ENCODE measurements at places on chromosomes 11 and 22.

DNA sequence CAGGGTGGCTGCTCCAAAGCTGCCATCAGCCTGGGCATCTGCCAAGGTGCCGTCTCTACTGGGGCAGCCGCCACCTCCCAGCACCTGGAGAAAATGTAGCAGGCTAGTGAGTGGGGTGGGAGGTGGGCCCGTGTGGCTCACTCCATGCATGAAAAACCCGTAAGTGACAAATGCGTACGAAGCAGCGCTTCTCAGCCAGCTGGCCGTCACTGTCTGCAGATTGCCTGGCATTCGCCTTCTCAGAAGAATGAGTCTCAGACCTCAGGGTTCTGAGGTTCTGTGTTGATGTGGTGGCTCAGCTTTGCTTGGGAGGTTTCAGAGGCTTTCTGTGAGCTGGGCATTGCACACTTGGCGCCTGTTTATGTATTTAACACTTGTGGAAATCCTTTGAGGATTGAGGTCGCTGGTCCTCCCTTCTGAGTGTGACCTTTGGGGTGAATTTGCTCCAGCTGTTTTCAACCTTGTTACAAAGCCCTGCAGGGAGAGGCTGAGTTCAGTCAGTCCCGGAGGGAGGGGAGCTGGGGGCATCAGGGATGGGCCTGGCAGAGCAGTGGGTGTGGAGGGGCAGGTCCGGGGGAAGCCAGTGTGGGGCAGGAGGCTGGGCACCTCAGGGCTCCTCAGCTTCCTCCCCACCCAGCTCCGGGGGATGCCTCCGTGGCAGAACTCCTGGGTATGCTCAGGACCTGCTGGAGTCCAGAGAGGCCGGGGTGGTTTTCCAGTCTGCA lies 977.0 kb downstream of the TBC1D22A start:
- DNase-seq = no peak

DNA sequence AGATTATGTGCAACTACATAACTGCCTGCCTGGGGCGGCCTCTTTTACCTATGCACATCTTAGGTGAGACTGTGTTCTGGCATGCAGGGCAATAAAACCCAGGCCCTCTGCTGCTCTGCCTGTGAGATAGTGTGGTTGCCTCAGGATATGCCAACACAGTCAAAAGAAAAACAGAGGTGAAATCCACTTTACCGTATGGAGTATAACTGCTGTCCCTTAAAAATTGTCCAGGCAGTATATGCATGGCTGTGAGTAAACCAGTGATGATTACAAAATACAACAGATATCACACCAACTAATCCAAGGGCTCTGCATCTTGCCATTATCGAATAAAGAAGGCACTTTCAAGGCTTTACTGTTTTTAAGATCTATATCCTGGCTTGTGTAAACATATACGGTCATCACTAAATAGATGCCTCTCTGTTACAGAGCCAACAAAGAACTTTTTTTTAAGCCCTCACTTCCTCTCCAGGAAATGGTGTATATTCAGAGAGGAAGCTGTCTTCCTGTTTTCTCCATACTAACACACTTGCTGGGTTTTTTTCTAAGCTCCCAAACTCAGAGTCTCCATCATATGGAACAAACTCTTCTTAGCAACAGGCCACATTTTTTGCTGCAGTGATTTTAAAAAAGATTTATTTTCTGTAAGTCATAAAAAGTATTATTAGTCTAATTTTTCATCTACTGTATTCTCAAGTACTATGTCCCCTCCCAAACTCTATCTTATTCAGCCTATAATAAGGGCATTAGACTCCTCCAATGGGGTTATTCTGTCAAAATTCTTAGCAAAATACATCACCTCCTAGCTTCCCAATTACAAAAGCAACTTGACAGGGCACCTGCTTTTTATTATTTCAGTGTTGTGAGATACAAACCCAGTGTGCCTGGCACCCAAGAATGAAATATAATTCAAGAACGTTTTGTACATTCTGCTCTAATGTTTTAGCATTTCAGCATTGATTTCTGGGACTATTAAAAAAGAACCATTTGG lies 135.2 kb downstream of the MAML2 start:
- DNase-seq = no peak

DNA sequence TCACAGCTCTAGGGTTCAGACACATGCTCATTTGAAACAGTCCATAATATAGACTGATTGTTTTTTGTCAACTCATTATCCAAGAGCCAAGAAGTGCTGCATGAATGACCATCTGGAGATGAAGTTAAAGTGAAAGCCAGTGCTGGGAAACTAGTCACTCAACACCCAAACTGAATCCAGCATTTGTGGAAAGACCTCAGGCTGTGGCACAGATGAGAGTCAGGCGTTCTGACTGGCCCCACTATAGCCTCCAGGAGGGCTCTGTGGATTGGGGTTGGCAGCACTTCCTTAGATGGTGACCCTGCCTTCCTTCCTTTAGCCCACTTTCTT lies 2.1 kb downstream of the FEZ1 start:
- no peak for DNase-seq

DNA sequence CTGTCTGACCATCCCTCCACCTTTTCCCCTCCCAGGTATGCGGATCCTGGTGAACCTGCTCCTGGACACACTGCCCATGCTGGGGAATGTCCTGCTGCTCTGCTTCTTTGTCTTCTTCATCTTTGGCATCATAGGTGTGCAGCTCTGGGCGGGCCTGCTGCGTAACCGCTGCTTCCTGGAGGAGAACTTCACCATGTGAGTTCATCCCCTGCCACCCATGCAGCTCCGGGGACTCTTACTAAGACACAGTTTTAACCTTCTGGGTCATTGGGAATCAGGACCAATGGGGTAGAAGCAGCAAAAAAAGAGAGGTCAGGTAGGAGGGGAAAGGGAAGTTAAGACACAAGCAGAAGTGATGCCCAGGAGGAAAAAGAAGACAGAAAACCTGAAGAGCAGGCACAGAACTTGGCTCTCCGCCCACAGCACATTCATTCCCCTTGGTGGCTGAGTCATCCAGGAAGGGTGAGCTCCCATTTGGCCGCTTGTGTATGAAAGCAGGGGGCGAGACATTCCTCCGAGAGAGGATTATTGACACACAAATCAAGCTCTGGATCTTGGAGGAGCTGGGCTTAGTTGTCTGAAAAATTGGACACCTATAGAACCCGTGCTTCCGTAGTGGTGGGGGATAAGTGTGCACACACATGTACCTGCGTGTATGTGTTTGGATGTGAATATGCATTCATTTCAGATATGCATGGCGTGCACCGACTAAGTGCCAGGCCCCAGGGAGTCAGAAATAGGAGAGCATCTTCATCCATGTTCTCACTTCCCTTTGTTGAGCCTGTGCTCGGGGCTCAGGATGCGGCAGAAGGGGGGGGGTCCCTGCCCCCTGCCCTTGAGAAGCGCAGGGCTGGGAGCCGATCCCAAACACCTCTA lies 64.2 kb downstream of the CACNA1I start:
- peak; percentile 36 for DNase-seq

DNA sequence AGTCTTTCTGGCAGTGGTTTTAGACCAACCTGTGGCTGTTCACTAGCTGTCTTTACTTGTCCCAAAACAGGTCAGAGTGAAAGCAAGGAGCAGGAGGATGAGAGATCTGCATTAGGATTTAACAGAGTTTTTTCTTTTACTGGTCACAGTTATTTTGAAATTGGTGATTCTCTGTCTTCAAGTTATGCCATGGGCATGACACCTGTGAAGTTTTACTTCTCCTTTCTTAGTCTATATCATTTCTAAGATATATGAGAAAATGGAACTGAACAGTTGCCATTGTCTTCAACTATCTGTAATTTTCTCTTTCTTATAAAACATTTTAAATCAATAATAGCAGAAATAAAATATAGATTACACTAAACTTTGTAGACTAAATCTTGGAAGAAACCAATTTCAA lies 60.6 kb downstream of the TRPC6 start:
- DNase-seq = no peak

DNA sequence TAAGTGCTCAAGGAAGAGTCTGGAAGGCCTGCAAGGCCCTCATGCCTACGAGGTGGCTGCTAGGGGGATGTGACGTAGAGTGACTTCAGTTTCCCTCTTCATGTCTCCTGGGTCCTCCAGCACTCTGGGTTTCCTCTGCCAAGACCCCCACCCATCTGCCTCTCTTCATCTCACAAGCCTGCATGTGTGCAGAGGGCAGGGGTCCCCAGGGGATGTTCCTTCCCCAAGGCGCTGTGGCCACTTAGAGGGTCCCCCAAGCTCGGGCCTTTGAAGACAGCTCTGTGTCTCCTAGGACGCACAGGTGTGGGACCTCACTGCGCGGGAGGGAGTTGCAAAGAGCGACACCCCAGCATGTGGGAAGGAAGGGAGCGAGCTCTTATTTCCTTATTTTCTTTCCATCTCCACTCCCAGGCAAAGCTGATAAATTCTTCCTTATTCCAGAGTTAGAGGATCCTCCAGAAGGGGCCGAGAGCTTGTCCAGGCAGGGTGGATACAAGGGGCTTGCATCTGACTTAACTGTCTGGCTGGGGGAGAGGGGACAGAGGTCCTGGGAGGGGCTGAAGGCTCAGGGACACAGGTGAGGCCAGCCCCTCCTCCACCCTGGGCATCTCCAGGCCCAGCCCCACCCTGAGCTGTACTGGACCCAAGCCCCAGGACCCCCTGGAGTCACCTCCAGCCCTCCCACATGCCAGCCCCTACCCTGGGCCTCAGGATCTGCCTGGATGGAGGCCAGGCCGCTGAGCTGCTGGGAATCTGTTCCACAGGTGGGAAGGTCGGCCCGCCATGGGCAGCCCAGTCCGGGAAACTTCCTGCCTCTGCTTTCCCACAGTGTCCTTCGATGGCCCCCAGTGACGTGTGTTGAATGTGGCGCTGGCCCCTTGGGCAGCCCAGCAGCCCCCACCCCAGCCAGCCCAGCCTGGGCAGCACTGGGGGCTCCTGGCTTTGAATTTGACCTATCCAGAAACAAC lies 59.7 kb upstream of the KCNQ1OT1 start:
- DNase-seq = no peak

- DNase-seq = no peak
Measured at GRCh38 chr22:31193092-31193491, 19.0 kb upstream of the LIMK2 start.

DNA sequence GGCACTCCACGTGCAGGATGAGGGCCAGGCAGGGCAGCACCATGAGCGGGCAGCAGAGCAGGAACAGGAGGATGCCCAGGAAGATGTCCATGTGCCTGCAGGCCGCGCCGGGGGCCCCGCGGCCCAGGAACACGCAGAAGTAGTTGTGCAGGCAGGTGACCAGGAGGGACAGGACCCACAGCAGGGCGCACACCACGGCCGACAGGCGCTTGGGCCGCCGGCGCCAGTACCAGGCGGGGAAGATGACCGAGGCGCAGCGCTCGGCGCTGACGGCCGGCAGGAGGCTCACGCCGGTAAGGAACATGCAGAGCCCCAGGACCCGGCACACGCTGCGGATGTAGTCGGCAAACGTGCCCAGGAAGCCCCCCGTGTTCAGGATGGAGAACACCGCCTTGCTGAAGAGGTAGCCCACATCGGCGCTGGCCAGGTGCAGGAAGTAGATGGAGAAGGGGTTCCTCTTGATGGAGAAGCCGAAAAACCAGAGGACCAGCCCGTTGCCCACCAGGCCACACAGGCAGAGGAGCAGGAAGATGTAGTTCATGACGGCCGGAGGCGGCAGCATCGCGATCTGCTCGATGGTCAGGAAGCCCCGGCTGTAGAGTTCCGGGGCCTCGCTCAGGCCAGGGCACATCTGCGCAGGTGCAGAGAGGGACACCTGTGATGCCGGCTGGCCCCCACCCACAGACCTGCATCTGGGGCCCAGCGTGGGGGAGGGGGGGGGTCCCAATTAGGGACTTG lies 7.2 kb downstream of the MRGPRF start:
- no peak for DNase-seq

DNA sequence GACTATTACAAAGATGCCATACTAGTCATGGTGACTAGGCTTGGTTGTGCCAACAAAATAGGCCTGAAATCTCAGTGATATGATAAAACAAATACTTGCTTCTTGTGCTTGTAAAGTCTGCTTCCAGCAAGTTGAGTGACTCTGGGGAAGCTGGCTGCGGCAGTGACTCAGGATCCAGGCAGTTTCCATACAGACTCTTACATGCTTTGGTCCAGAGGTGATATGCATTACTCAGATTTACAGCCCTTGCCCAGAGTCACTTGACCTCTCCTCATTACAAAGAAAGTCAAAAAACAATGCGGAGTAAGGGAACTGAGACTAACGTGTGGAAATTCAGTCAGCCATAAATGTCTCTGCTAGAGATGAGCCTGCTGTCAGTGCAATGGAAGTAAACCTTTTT lies 387.5 kb downstream of the KCNA4 start:
- DNase-seq = no peak

- no peak for DNase-seq
Measured at GRCh38 chr11:11605181-11605580, 16.6 kb downstream of the GALNT18 start.

DNA sequence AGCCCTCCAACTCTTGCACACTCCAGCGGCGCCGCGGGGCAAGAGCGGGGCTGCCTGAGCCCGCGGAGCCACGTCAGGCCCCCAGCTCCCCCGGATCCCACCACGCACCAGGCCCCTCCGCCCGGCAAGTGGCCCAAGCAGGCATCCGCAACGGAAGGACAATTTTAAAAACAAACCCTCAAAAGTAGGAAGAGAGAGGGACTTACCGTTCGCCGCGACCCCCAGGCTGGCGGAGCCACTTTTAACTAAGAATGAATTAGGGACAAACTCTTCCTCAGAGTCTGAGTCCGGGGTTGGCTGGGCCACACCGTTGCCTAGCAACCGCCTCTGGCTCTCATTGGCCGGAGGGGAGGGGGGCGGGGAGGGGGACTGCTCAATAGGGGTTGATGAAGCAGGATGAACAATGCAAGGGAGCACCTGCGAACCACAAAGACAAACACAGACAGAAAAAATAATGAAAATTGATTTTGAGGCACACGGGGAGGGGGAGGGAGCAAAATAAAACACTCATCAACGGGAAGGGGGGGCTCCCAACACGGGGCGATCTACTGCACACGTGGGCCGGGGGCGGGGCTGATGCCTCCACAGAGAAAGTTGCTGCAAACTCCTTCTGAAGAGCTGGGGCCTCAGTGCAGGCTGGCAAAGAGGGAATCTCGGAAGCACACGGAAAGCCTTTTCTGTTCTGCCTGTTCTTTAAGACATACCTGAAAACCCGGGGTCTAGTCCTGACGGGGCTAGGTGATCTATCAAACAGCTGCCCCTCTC lies 387.5 kb upstream of the NARS2 start:
- no peak for DNase-seq

- no peak for DNase-seq
Measured at GRCh38 chr22:36339171-36340065, 48.3 kb downstream of the MYH9 start.

DNA sequence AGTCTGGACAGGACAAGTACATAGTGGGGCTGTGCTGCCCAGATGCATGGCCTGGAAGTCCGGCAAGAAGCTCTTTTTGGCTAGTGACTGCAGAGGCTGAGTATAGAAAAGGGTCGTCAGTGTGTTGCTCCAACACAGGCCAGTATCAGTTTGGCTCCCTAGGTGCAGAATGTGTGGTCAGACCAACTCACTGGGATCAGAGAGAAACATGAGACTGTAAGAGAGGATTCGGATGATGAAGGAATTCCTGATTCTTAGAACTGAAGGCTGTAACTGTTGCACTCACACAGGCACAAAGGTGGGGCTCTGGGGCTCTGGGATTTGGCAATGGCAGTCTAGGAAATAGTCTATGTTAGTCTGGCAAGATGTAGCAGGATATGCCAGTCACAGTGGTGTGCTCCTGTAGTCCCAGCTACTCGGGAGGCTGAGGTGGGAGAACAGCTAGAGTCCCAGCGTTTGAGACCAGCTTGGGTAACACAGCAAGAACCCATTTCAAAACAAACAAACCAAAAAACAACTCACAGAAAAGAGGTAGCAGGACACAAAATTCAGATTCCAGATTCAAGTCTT lies 11.1 kb upstream of the UPB1 start:
- DNase-seq = no peak

- DNase-seq = no peak
Measured at GRCh38 chr11:72818971-72819370, 4.8 kb downstream of the ATG16L2 start.
